ENCODE measurements at places on chromosomes 13 and 19.
A peak's percentile ranks its signal among the peaks of the same experiment; 100 is the strongest.

- no peak for DNase-seq
Measured at GRCh38 chr19:30708416-30709178, 336.4 kb downstream of the ZNF536 start.

- peak; percentile 79 for DNase-seq
Measured at GRCh38 chr19:33293255-33294057, 8.9 kb downstream of the CEBPA start.

GRCh38 chr19:49301165-49301865 is 23.7 kb downstream of the SLC6A16 start:
- DNase-seq: peak; percentile 45

GRCh38 chr13:80177327-80177726 is 163.6 kb downstream of the SPRY2 start:
- no peak for DNase-seq

DNA sequence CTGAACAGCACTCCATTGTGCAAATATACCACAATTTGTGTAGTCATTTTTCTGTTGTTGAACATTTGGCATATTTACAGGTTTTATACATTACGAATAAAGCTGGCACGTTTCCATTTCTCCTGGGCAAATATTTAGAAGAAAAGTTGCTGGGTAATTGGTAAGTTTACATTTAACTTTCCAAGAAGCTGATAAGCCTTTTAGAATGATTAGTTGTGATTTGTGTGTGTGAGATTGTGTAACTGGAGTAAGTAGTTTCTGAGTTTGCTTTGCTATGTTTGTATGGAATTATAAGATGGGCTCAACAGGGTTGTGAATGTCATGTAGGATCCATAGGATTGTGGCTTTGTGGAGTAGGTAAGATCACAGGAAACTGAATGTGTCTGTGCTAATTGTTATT is 1.6 kb upstream of the ZNF529 start:
- no peak for DNase-seq

DNA sequence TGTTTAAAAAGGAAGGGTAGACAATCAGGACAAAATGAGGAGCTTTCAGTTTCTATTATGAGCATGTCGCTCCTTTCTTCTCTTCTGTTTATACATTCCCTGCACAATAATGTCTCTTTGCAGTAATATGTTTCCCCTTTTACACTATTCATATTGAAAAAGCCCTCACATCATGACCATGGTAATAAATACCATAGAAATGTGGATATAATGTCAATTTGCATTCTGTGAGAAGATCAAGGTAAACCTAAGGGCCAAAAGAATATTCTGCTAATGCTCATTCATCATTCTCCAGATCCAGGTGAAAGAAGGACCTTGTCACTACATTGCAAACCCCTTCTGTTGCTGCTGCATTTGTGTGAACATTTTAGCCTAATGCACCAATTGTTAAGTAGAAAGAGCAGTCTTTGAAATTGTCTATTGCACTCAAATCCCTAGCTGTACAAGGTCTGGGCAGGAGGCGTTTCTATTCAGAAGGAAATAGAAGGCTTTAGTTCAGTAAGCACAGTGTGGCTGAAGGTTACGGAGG is 117.6 kb upstream of the SOX21 start:
- no peak for DNase-seq

GRCh38 chr13:24651718-24652345 is 28.4 kb upstream of the ATP12A start:
- DNase-seq: peak; percentile 74

- DNase-seq: peak; percentile 40
Measured at GRCh38 chr19:1657746-1658145, 5.3 kb upstream of the TCF3 start.

DNA sequence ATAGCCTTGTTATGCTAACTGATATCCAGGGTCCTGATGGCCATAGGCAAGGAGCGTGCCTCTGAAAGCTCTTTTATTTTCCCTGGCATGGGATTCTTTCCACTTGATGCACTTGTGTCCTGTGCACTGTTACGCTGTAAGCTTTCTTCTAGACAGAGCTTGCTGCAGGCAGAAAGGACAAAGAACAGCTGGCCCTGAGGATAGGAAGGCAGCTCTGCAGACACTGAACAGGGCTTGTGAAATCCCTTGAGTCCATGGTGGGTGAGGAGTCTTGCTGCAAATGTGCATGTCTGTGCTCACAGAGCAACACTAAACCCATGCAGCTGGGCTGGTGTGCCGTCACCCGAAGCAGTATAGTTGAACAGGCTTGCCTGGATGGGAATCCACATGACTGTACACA is 126.6 kb downstream of the AKAP11 start:
- no peak for DNase-seq

Data from large intestine (tissue), 12 donors.